ENCODE measurements at places on chromosomes 5 and 9.

- DNase-seq, result no peak
These were observed 37.9 kb downstream of the PLEKHG4B start for GRCh38 chr5:129820-130219.

DNA sequence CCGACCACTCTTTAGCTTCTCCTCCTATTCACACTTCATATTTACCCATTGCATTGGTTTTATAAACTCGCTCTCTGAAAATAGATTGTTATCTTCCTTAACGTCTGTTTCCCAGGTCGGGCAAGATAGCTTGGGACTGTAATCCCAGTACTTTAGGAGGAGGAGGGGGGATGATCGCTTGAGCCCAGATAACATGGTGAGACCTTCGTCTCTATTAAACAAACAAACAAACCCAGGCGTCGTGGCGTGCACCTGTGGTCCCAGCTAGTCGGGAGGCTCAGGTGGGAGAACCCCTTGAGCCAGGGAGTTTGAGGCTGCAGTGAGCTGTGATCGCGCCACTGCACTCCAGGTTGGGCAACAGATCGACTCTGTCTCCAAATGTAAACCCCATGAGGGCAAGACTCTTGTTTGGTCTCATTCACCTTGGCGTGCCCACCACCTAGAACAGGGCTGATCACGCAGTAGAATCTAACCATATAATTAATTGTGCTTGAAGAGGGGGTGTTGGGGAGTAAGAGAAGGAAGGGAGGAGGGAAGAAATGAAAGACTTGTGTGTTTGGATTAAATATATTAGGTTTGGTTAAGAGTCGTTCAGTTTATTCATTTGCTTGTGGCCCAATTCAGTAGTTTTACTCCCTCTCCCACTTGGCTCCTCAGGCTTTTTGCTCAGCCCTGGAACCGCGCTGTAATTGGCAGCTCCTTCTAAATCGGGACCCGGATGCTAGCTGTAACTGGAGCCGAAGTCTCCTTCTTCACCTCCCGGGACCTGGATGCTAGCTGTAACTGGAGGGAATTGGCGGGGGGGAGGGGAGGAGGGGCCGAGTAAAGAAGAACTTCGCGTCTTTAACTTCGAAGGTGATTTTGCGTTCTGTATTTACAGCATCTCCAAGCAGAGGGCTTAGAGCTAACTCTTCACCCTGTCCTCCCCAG is 24.9 kb downstream of the CDKN2A start:
- peak; percentile 77 for DNase-seq

GRCh38 chr9:125296843-125297372 is 35.3 kb downstream of the GAPVD1 start:
- DNase-seq, result no peak

DNA sequence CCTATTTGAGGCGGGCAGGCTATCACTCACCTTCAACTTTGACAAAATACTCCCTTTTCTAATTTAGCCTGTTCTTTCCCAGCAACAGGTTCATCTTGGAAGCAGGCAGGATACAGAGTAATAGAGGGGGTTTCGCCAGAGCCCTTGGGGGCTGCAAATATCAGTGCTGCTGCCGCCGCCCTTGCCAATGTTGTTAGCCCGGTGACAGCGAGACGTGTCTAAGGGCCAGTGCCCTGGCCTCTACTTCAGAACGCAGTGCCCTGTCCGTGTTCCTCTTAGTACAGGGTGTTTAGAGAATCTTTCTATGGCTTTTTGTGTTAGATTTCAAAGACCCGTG is 703 bp downstream of the FAM120AOS start:
- no peak for DNase-seq

- DNase-seq, result no peak
These were observed 746.4 kb downstream of the MTRR start for GRCh38 chr5:8615142-8615858.

DNA sequence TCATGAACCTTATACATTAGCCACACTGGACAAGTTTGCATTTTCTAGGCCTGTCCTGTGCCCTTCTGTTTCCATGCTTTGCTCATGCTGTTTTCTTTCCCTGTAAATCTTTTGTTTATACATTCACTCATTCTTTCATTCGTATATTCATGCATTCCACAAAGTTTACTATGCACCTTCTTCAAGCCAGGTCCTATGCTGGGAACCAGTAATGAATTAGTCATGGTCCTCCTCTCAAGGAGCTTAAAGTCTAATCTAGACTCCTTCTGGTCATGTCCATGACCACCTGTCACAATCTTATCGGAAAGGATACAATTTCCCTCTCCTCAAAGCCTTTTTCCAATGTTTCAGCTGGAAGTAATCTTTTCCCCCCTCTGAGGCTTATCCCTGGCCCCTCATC is 9.1 kb upstream of the XPA start:
- DNase-seq, result no peak

- no peak for DNase-seq
These were observed 176.1 kb downstream of the CETN3 start for GRCh38 chr5:90233476-90233875.

GRCh38 chr5:170137694-170138214 is 32.1 kb downstream of the FOXI1 start:
- peak; percentile 71 for DNase-seq

- DNase-seq, result no peak
These were observed 680.6 kb downstream of the SEMA5A start for GRCh38 chr5:8865266-8865665.

DNA sequence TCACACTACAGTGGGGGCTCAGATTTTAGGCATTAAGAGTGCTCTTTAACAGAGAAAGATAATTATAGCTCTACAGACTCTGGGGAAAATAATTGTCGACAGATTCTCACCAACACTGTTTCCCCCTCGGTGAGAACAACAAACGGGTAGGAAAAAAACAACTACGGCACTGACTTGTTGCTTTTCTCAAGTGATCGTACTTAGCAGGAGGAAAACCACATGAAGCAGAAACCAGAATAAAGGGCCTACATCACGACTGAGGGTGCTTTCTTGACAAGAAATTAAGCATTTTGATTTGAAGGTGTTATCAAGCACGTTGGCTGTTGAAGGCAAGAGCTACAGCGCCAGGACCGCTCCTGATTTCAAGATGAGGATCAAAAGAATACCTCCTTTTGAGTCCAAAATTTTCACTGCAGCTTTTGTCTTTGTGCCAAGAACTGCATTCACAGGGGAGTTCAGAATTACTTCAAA is 27.2 kb upstream of the CER1 start:
- no peak for DNase-seq

DNA sequence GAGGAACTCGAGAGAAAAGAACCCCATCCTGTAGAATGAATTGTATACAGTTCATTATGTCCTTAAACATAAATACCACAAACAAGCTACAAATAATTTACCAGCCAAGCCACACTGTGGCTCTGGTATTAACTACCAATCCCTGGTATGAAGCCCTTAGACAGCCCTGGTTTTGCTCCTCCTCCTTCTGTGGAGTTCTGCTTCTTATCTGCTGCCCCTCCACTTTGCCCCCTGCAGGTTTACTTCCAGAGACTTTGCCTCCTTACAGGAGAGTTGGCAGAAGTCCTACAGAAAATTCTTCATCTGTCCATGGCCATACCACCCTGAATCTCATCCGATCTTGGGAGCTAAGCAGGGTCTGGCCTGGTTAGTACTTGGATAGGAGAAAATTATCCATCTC is 219.8 kb downstream of the ACTL7B start:
- peak; percentile 73 for DNase-seq

DNA sequence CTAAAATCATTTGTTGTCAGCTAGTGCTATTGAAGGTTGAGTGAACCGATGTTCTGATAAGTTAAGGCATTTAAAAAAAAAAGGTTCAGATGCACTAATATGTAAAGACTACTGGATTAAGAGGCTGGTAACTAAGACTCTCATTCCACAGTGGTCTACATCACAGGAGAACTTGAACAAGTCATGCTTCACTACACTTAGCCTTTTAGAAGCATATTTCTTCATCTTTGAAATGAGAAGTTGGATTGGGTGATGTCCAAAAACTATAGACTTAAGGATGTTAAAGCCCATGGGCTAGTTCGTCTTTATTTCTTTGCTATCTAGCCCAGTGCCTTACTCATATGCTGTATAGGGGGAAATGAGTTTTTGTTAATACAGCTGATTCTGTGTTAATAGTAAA is 107.2 kb downstream of the NDUFS4 start:
- DNase-seq, result no peak

DNA sequence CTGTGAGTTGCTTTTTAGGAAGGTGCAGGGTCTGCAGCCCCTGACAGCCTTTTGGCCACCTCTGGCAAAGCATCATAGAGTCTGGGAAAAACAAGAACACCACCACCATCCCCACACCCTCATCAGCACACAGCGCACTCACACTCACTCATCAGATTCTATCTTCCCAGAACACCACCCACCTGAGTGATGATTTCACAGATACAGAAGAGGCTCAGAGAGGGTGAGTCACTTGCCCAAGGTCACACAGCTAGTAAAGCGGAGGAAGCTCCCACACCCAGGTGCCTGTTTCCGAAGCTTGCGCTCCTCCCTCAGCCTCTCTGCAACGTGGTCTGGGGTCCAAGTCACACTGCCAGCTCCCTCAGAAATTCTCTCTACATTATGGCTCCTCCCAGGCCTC is 41.8 kb upstream of the HRH2 start:
- DNase-seq, result no peak

DNA sequence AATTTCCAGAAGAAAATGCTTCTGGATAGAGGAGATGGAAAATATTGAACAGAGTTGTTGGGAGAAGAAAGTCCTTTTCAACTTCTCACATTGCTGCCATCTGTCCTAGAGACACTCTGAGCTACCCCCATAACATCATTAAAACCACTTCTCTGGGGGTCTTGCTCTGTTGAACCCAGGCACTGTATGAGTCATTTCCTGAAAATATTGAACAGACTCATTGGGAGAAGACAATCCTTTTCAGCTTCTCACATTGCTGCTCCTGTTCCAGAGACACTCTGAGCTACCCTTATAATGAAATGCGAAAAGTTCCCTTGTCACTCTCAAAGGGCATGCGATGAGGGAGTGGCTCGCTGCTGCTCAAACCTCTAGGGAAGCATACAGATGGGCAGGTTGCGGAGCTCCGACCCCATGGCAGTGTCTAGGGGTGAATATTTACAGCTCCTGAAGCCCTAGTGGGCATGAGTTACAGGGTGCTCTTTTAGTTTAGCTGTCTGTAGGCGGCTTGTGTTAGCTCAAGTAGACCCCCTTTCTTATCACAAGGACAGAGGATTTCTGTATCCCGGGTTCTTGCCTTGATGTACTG is 90.7 kb downstream of the CDKN2A start:
- DNase-seq, result no peak

DNA sequence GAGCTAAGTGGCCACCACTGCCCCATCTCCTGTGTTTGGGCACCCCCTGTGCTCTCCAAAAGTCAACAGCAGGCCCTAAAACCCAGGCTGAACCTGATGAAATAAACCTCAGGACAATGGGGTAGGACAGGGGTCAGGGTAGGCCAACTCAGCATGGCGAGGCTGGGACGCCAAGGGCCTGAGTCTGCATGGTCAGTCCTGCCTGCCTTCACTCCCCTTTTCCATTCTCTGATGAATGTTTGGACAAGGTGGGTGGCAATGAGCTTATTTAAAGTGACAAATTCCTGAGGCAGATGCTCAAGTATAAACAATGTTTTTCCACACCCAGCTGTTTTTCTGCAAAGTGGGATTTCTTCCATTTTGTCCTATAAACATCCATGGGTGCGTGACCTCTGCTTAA is 47.2 kb upstream of the CXCL14 start:
- peak; percentile 37 for DNase-seq

- DNase-seq, result no peak
These were observed 121.7 kb downstream of the NREP start for GRCh38 chr5:111635151-111635902.

DNA sequence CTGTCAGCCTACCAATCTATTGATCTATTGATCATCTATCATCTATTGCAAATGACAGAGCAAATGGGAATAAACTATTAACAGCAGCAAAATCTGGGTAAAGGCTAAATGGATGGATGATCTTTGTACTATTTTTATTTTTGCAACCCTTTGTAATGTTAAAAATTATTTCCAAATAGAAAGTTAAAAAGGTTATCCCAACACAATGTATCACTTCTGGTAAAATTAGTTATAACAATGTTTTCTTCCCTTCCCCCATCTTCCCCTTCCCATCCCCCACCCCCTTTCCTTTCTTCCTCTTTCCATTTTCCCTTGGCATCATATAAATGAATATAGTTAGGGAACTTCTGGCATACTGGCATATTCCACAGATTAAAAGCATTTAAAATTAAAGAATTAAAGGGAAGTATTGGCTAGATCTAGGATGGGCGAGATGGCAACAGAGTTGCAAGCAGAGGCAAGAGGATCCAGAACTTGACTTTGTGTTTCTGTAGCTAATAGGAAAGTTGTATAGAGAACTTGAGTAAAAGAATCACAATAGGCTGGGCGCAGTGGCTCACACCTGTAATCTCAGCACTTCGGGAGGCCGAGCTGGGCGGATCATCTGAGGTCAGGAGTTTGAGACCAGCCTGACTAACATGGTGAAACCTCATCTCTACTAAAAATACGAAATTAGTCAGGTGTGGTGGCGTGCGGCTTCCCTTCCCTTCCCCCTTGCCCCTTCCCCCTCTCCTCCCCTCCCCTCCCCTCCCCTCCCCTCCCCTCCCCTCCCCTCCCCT is 66.6 kb upstream of the TAF11L2 start:
- no peak for DNase-seq

DNA sequence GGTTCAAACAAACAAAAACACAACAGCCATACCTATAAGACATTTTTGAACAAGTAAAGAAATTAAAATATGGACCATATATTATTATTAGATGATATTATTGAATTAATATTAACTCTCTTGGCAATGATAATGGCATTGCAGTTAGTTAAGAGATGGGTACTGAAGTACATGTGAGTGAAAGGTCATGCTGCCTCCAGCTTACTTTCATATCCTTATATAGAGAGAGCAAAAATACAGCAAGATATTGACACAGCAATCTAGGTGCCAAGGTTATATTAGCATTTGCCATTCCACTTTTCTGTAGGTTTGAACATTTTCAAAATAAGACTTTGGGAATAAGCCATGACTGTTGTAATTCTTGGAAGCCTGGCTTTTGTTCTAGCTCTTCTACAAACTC is 6.1 kb downstream of the TNFSF8 start:
- DNase-seq, result no peak

DNA sequence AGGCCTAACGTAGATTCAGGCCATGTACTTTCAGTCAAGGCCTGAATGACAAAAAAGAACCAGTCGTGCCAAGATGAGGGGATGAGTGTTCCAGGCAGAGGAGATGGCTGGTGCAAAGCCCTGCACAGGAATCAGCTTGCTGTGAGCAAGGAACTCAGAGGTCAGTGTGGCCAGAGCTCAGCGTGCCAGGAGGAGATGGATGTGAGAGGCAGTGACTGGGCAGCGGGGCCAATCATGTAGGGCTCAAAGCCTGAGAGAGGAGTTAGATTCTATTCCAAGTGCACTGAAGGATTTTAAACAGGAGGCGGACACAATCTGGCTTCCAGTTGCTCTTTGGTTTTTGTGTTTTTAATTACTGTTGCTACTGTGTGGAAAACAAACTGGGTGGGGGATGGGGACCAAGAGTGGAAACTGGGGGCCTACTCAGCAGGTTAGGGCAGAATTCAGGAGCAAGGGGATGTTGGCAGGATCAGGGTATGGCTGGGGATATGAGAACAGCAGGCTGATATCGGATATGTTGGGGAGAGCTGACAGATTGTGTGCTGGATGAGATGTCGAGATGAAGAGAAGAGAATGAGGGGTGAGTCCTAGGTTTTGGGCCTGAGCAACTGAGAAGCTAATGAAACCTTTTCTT is 64.3 kb downstream of the ANGPTL2 start:
- peak; percentile 47 for DNase-seq

GRCh38 chr5:124746916-124747790 is 714 bp upstream of the ZNF608 start:
- peak; percentile 91 for DNase-seq

Data from islet precursor cell (in vitro differentiated cells).